ENCODE measurements at places on chromosomes 2 and 18.

- DNase-seq: no peak
These were observed 7.8 kb upstream of the GIGYF2 start for GRCh38 chr2:232689152-232689910.

DNA sequence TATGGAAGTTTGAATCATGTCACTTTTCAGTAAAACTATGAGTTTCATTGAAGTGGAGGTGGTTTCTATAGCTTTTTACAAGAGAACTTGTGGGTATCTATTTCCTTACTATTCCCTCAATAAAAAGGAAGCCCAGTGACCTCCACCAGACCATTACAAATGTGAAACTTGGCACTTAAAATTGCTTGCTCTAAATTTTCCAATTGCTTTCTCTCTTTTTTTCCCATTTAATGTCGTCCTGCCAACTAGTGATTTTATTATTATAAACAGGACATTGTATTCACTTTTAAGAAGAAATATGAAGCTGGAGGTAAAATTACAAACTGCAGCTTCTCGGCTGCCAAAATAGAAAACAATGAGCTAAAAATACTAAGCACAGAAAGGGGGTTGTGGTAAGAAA is 208.2 kb upstream of the ALPP start:
- DNase-seq: no peak

DNA sequence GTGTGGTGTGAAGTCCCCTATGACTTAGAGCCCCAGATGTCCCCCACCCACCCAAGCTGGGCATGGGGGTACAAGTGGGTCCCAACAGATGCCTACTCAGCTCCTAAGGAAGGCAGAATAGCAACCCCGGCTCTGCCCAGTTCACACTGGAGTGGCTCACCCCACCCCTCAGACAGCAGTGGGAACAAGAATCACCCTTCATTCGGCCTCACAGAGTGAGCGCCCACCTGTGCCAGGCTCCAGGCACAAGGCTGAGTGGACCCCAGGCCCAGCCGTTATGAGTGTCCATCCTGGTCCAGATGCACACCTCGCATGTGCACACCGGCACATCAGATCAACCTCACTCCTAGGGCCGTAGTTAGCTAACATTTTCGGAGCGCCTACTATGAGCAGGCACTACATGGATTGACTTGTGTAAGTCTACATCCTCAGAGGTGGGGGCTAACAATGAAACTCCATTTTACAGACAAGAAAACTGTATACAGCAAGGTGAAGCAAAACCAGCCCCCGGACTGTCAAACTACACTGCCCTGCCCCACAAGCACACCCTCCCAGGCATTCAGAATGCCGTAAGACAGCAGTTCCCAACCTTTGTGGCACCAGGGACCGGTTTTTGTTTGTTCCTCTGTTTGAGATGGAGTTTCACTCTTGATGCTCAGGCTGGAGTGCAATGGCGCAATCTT is 2.8 kb upstream of the ASTL start:
- DNase-seq: no peak

DNA sequence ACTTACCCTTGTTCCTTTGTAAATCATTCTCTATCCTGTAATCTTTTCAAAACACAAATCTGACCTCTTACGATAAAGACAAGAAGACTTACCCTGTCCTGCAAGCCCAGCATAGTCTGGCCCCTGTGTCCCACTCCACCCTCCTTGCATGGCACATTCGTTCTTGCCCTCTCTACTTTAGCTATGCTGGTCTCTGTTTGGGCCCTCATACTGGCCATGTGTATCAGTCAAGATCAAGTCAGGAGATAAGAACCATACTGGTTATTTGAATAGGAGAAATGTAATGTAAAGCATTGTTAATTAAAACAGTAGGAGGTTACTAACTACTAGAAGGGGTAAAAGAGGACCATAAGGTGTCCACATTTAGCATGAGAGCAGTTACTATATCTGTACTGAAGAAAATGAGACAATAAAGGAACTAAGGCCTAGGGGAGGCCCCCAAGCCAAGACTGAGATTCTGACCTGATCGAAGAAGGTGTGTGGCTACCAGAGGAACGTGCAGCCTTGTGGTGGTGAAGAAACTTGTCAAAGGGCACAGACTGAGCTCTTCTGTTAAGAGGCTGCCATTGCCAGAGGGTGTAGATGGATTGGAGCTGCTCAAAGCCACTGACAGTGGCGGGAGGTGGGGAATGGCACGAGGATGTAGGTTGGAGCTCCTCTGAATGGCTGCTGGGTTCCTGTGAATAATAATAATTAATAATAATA is 80.8 kb downstream of the KCTD18 start:
- DNase-seq: no peak

GRCh38 chr2:19846030-19846429 is 55.8 kb downstream of the TTC32 start:
- no peak for DNase-seq

DNA sequence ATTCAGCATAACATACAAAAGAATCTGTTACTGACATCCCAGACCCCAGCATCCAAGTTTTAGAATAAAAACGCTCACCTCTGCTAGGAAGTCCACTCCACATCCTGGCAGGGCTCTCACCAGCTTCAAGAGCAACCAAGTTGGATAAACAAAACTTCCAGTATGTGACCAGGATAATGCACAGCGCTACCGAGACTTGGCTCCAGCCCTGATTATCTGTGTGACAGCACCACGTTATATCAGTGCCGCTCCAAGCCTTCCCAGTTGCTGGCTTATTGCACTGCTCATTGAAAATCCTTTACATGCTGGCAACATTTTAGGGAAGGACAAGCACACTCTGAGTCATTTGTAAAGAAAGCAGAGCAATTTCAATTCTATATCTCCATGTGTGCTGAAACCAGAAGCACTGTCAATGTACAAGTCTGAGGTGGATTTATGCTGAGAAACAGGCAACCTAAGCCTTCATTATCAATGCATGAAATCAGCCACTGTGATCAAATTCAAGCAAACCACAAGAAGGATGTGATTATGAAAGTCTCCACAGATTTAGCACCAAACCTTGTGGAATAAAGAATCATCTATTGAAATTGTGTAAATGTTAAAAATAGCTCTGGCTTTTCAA is 115.7 kb downstream of the ZNF385B start:
- DNase-seq: no peak

Measured in GDM1 (cell line).